ENCODE measurements at places on chromosomes 5 and 9. TPM values are rescaled to one million over a fixed set of nuclear protein-coding genes. Genes with fewer than 3 reads are reported as not detected.

- DNase-seq = no peak
Measured at GRCh38 chr5:83924891-83925290, 204.2 kb upstream of the HAPLN1 start.

DNA sequence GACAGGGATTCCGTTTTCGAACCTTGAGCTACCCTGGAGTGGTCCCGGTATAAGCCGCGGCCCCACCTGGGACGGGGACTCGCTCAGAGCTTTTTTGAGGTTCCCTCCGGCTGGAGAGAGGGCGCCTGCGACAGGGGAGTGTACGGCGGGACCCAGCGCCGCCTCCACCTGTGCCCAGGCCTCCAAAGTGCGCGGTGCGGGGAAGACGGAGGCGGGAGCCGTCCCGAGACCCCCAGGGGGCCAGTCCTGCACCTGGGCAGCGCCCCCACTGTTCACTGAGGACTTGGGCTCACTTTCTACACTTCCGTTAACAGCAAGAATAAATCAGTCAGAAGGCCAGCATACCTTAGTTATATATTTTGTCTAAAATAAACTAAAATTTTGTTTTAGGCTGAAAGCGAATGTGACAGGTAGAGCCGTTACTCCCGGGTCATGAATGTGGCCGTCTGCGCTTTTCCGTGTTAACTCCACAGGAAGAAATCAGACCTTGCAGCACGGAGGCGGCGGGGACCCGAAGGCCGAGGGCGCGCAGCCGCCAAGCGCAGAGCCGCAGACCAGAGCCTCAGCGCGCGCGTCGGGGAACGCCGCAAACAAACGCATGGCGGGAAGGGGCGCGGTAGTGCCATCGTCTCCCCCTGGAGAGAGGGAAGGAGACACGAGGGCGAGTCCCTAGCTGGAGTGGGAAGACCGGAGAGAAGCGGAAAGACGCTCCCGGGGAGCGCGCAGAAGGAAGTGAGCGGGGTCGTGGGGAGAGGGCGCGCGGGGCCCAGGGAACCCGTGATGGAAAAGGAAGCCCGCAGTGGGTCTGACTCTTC is 14.1 kb downstream of the TRIM7 start:
- no peak for DNase-seq

DNA sequence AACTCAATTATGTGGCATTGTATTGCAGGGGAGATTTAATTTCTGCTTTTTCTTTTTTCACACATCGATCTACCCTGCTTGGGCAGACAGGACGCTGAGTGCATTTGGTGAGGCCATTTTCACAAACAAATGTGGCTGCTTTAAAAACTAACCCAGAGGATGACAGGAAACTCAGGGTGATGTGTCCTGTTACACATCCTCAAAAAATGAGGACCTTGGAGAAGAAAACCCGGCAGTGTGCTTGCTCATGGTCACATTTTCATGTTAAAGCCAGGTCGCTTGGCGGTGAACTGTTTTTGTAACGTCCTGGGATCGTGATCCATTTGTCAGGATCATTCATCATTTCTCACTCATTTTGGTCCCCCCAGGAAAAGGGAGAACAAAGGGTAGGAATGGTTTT is 478.3 kb upstream of the ADAMTS16 start:
- DNase-seq = no peak

DNA sequence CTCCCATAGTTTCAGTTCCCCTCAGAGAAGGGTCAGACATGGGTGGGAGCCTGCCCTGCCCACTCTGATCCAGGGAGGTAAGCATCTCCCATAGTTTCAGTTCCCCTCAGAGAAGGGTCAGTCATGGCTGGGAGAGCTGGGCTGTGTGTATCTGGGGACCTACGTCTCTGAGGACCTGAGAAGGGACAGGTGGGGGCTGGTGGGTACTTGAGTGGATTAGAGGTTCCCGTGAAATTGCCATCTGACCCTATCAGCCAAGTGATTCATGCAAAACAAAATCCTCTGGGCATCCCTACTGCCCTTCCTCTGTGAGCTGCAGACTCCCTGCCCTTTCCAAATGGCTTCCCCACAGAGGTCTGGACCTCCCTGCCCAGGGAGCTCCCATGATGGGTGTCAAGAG is 3.9 kb downstream of the ENHO start:
- DNase-seq = no peak

OBP2B gene
- total RNA-seq = not detected

- no peak for DNase-seq
Measured at GRCh38 chr9:15834541-15834940, 281.7 kb downstream of the CCDC171 start.

Measured in NCI-H460 (cell line).